Testis (tissue), 5 donors: ENCODE measurements at places on chromosomes 7 and 10. TPM values are rescaled to one million over a fixed set of nuclear protein-coding genes. Genes with fewer than 3 reads are reported as not detected.

DNA sequence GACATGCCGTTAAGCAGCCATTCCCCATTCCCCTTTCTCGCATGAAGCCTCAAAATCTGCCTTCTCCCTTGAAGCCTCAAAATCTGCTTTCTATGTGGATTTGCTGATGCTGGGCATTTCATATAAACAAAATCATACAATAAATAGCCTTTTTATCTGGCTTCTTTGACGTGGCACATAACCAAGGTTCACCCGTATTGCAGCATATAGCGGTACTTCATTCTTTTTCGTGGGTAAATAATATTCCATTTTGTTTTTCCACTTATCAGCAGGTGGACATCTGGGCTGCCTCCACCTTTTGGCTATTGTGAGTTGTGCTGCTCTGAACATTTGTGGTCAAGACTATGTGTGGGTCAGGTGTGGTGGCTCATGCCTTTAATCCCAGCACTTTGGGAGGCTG, 57.0 kb downstream of the BRI3 start:
- no peak for DNase-seq

DNA sequence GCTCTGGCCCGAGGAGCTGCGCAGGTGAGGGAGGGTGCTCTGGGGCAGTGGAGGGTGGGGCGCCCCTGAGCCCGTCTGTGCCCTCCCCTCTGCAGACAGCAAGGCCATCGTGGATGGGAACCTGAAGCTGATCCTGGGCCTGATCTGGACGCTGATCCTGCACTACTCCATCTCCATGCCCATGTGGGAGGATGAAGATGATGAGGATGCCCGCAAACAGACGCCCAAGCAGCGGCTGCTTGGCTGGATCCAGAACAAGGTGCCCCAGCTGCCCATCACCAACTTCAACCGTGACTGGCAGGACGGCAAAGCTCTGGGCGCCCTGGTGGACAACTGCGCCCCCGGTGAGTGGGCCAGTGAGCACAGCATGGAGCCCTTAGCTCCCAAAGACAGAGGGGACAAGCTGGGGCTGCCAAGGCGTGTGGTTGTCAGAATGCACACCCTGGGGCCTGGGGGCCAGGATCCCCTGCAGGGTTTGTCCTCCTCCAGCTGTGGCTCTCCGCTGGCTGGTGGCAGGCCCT, 5.1 kb downstream of the FLNC start:
- DNase-seq: no peak

GRCh38 chr7:107286751-107287621, 118.2 kb downstream of the HBP1 start:
- no peak for DNase-seq

The EBLN1 gene
- polyA plus RNA-seq: 3.5 TPM
